ENCODE measurements at places on chromosomes 6 and 20.

DNA sequence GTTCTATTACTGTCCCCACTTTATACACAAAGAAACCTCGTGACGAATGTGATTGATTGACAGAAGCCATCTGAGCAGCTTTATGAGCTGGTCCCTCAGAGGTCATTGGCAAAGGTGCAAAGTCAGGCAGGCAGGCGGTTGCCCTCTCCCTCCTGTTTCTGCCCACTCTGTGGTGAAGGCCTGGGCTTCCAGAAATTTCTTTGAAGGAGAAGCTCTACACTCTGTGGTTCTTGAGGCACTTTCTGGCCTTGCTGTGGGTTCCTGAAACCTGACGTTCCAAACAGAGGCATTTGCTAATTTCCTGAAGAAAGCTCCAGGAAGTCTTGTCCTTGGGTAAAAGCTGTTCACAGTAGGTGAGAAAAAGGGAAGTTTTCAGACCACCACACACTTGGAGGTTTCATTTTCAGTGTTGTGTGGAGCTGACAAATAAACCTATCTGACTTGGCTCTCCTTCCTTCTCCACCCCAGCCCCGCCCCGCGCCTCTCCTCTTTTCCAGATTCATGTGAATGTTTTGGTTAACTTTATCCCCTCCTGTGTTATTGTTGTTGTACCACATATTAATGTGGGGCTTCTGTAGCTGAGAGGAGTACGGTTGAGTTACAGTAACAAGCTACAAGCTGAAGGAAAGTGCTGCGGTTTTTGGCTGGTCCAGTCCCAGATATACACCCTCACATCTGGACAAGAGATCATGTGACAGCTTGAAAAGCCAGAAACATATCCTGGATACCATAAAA is 274.1 kb downstream of the CLIC5 start:
- DNase-seq = peak; percentile 11
- no peaks in the 10 kb centered on the region for H3K36me3 ChIP-seq
- peak overlapping the region; percentile 87 for H3K4me3 ChIP-seq
- H3K27me3 ChIP-seq = no peaks in the 10 kb centered on the region
- peaks cover 27% of the 10 kb centered on the region for H3K4me1 ChIP-seq

GRCh38 chr20:59471653-59472421 is 132.5 kb upstream of the PHACTR3 start:
- DNase-seq = no peak
- peaks cover 20% of the 10 kb centered on the region for H3K27me3 ChIP-seq
- no peak overlapping the region for H3K27ac ChIP-seq

GRCh38 chr6:159809149-159809548 is 9.1 kb downstream of the PNLDC1 start:
- H3K4me1 ChIP-seq = peaks cover 7% of the 10 kb centered on the region
- no peak overlapping the region for H3K4me3 ChIP-seq
- H3K27me3 ChIP-seq = no peaks in the 10 kb centered on the region
- H3K27ac ChIP-seq = no peak overlapping the region
- H3K36me3 ChIP-seq = no peaks in the 10 kb centered on the region

GRCh38 chr6:104928141-104928540 is 28.8 kb upstream of the LIN28B start:
- H3K27ac ChIP-seq = no peak overlapping the region
- H3K27me3 ChIP-seq = peaks cover 13% of the 10 kb centered on the region
- H3K4me3 ChIP-seq = no peak overlapping the region
- no peak for DNase-seq
- no peaks in the 10 kb centered on the region for H3K4me1 ChIP-seq
- no peaks in the 10 kb centered on the region for H3K36me3 ChIP-seq

GRCh38 chr6:49698478-49698877 is 14.9 kb downstream of the CRISP2 start:
- no peaks in the 10 kb centered on the region for H3K27me3 ChIP-seq
- H3K27ac ChIP-seq = no peak overlapping the region
- DNase-seq = no peak
- no peak overlapping the region for H3K4me3 ChIP-seq
- no peaks in the 10 kb centered on the region for H3K36me3 ChIP-seq

DNA sequence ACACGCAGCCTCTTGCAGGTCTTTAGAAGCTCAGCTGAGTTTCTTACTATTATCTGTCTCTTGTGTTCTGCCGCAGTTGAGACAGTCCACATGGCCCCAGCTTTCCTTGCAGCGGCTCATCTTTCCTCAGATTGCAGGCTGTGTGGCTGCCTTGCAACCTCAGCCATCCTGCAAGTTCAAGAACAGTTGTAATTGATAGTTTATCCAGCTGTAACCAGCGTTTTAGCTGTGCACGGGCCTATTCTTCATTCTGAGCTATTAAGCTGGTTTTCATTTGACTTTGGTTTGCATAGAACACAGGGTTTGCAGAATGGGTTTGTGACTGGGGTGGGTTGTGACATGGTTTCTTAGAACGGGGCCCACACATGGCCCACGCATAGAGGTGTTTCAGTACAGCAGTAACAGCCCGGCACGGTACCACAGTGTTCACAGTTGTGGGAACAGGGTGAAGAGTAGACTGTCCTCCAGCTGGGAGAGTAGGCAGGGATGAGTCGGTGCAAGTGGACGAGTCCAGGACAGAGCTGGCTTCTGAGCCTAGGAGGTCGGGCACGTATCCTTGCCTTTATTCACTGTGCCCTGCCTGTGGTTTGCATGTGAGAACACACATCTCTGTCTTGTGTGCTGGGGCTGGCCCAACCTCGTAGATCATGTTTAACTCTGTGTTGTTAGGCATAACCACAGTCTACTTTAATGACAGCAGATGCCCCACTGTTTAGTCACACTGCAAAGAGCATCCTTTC is 89.2 kb downstream of the RPP40 start:
- no peaks in the 10 kb centered on the region for H3K27me3 ChIP-seq
- no peak overlapping the region for H3K4me3 ChIP-seq
- H3K27ac ChIP-seq = no peak overlapping the region
- H3K36me3 ChIP-seq = no peaks in the 10 kb centered on the region

DNA sequence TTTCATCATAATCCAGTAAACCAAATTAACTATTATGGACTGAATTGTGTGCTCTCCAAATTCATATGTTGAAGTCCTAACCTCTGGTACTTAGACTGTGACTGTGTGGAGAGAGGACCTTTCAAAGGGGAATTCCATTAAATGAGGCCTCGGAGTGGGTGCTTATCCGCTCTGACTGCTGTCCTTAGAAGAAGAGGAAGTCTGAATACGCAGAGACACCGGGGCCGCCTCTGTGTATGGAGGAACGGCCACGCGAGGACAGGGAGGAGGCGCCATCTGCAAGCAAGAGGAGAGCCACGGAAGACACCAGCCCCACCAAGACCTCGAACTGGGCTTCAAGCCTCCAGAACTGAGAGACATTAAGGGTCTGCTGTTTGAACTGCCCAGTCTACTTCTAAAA is 35.6 kb upstream of the RPS6KA2 start:
- H3K4me1 ChIP-seq = peaks cover 4% of the 10 kb centered on the region
- no peak overlapping the region for H3K4me3 ChIP-seq
- H3K27me3 ChIP-seq = peaks cover 57% of the 10 kb centered on the region
- no peak overlapping the region for H3K27ac ChIP-seq
- H3K36me3 ChIP-seq = peaks cover 8% of the 10 kb centered on the region

- H3K4me3 ChIP-seq = no peak overlapping the region
- no peaks in the 10 kb centered on the region for H3K4me1 ChIP-seq
- peaks cover 29% of the 10 kb centered on the region for H3K27me3 ChIP-seq
- no peak for DNase-seq
- no peaks in the 10 kb centered on the region for H3K36me3 ChIP-seq
- H3K27ac ChIP-seq = no peak overlapping the region
Measured at GRCh38 chr20:40641202-40641601, 47.8 kb downstream of the MAFB start.

- H3K4me1 ChIP-seq = no peaks in the 10 kb centered on the region
- H3K27me3 ChIP-seq = no peaks in the 10 kb centered on the region
- DNase-seq = no peak
Measured at GRCh38 chr6:169501128-169501527, 200.7 kb downstream of the WDR27 start.

GRCh38 chr6:55033016-55033546 is 141.2 kb upstream of the HCRTR2 start:
- H3K4me3 ChIP-seq = no peak overlapping the region
- H3K27me3 ChIP-seq = no peaks in the 10 kb centered on the region

GRCh38 chr6:12051861-12052368 is 39.8 kb downstream of the HIVEP1 start:
- H3K27me3 ChIP-seq = no peaks in the 10 kb centered on the region
- H3K36me3 ChIP-seq = no peaks in the 10 kb centered on the region
- peaks cover 49% of the 10 kb centered on the region for H3K4me1 ChIP-seq
- peak; percentile 75 for DNase-seq
- peak overlapping the region; percentile 94 for H3K27ac ChIP-seq

- no peak overlapping the region for H3K4me3 ChIP-seq
- no peak for DNase-seq
- peak overlapping the region; percentile 86 for H3K27ac ChIP-seq
- H3K36me3 ChIP-seq = no peaks in the 10 kb centered on the region
- H3K27me3 ChIP-seq = peaks cover 11% of the 10 kb centered on the region
Measured at GRCh38 chr6:111113336-111114086, 26.2 kb downstream of the SLC16A10 start.

DNA sequence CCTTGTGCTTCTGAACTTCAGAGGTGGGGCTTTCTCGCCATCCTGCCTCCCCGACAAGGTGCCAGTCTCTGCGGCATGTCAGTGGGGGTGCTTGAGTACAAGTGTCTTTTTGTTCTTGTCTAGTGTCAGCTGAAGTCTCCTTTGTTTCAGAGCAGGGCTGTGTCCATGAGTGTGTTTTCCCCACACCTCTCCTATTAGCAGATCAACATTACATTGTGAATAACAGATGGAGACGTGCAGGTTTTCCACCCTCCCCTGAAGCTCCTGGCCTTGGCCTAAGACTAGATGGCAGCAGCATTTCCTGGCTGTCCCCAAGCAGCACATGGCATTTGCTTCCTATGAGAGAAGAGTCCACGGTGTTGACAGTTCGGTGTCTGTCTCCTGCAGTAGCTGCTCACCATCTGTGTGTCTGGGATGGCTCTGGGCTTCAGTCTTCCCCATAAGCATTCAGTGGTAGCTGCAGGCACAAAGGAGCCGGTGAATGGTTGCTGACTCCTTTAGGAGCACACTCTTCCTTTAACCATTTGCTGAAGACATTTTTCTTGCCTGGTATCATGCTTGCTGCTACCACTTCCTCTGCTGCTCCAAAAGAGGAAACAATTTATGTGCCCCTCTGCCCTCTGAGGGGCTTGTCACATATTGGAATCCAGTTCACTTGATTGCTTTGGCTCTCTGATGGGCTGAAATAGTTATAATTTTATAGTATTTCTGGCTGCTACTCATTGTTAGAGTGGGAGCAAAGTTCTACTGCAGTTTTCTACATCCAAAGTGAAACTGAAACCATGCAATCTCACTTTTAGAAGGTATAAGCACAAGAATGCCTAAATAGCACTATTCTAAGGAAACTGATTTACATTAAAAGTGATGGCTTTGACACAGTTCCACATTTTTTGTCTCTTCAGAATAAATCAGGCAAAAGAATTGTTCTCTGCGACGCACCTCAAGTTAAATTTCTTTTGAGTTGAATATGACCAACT is 913.0 kb downstream of the C6orf118 start:
- no peak for DNase-seq
- H3K36me3 ChIP-seq = no peaks in the 10 kb centered on the region
- H3K27me3 ChIP-seq = no peaks in the 10 kb centered on the region
- no peak overlapping the region for H3K4me3 ChIP-seq
- no peaks in the 10 kb centered on the region for H3K4me1 ChIP-seq

DNA sequence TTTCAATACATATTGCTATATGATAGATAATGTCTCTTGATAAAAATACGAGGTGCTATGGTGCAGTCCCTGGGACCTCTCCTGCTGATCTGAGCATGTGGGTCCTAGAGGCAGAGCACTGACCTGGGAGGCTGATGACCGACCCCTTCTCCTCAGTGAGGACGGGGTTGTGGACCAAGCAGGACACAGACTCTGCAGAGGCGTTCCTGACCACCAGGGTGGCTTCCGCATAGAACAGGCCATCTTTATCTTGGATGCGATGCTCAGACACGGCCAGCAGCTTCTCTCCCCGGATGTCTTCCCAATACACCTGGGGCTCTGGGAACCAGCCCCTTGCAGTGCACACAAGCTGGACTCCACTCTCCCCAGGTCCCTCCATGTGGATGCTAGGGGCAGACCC is 4.2 kb downstream of the BTNL2 start:
- no peaks in the 10 kb centered on the region for H3K36me3 ChIP-seq
- peaks cover 10% of the 10 kb centered on the region for H3K27me3 ChIP-seq
- peaks cover 6% of the 10 kb centered on the region for H3K4me1 ChIP-seq
- H3K27ac ChIP-seq = no peak overlapping the region
- H3K4me3 ChIP-seq = no peak overlapping the region

DNA sequence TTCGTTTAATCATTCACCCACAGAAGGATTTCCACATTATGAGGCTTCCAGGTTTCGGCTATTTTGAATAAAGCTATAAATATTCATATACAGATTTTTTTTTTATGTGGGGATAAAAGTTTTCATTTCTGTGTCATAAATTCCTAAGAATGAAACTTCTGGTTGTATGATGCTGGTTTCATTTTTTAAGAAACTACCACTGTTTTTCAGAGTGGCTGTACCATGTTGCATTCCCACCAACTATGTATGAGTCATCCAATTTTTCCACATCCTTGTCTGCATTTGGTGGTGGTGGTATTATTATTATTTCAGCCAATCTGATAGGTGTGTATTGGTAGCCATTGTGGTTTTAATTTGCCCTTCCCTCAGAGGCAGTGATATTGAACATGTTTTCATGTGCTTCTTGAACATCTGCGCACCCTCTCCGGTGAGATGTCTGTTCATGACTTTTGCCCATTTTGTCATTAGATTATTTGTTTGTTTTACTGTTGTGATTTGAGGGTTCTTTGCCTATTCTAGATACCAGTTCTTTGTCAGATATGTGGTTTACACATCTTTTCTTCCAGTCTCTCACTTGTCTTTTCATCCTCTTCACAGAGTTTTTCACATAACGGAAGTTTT is 75.5 kb downstream of the DOK5 start:
- no peak overlapping the region for H3K27ac ChIP-seq
- H3K4me1 ChIP-seq = no peaks in the 10 kb centered on the region
- DNase-seq = no peak
- H3K4me3 ChIP-seq = no peak overlapping the region

GRCh38 chr6:71510057-71510713 is 221.6 kb downstream of the OGFRL1 start:
- no peak overlapping the region for H3K4me3 ChIP-seq
- H3K36me3 ChIP-seq = no peaks in the 10 kb centered on the region
- no peak overlapping the region for H3K27ac ChIP-seq
- H3K27me3 ChIP-seq = peaks cover 7% of the 10 kb centered on the region
- peak; percentile 44 for DNase-seq

- no peak overlapping the region for H3K4me3 ChIP-seq
- peak overlapping the region; percentile 47 for H3K27ac ChIP-seq
- H3K4me1 ChIP-seq = no peaks in the 10 kb centered on the region
Measured at GRCh38 chr6:142386657-142387056, 84.8 kb downstream of the ADGRG6 start.

DNA sequence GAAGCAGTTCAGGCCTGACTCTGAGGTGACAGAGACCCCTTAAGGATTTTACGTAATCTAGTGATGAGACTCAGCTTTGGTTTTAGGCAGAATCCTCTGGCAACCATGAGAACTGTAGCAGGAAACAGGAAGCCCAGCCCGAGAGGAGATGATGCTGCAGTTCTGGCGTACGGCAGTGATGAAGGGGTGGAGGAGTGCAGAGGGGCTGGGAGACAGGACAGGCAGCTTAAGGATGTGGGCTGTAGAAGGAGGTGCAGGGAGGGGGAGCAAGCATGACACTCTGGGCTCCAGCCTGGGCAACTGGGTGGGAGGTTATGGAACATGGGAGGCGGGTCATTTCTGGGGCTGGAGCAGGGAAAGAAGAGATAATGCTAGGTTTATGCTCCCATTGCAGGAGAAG is 67.1 kb downstream of the LRFN2 start:
- H3K27me3 ChIP-seq = no peaks in the 10 kb centered on the region
- no peak overlapping the region for H3K27ac ChIP-seq
- no peaks in the 10 kb centered on the region for H3K36me3 ChIP-seq
- H3K4me1 ChIP-seq = no peaks in the 10 kb centered on the region

GRCh38 chr6:21560249-21560648 is 33.3 kb upstream of the SOX4 start:
- H3K27me3 ChIP-seq = no peaks in the 10 kb centered on the region
- no peak overlapping the region for H3K4me3 ChIP-seq
- no peak for DNase-seq
- no peaks in the 10 kb centered on the region for H3K36me3 ChIP-seq
- H3K4me1 ChIP-seq = no peaks in the 10 kb centered on the region
